ENCODE measurements at places on chromosomes 4 and X.

GRCh38 chr4:181078196-181078595 is 1165.0 kb upstream of the TENM3 start:
- DNase-seq = no peak

GRCh38 chrX:12984603-12985319 is 9.9 kb downstream of the TMSB4X start:
- peak; percentile 83 for DNase-seq

DNA sequence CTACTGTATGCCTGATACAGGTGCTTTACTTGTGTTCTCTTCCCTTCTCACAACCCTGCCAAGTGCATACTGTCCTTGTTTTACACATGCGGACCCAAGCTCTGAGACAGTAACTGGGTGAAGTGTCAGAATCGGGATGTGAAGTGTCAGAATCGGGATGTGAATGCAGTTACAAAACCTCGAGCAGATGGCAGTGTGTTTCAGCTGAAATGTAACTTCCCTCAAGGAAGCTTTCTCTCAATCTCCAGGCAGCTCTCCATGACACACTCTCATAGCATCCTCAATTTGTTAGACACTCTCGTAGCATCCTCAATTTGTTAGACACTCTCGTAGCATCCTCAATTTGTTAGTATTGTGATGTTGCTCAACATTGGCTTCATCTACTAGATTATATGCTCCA is 1.1 kb upstream of the HPSE start:
- DNase-seq = no peak

DNA sequence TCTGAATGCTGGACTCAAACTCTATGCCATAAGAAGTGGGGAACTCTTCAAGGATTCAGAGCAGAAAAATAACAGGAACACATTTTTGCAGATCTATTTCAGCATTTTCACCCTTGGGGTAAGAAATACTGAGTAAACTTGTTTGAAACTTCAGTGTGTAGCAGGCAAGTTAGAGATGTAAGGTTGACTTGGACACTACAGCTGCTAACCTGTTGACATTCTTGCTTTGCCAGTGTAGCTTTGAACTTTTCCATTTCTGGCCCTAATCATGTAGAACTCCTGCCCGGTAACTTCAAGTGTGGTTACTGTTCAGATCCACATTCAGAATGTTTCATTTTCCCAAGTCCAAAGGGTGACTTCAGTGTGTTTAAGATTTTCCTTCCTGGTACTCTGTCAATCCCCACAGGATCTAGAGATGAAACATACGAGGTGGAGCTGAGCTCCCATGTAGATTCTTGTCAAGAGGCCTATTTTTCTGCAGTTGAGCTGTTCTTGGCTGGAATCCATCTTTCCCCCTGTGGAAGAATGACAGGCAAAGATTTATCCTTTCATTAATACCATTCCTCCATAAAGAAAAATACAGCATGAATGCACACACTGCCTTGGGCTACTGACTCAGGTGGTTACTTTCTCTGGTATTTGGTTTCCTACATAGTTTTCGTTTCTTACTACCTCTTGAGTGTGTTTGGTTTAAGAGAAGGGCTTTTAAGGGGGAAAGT is 34.1 kb downstream of the FHDC1 start:
- peak; percentile 94 for DNase-seq

- DNase-seq = no peak
Observed at GRCh38 chr4:37685823-37686372, 278 bp downstream of the RELL1 start.

DNA sequence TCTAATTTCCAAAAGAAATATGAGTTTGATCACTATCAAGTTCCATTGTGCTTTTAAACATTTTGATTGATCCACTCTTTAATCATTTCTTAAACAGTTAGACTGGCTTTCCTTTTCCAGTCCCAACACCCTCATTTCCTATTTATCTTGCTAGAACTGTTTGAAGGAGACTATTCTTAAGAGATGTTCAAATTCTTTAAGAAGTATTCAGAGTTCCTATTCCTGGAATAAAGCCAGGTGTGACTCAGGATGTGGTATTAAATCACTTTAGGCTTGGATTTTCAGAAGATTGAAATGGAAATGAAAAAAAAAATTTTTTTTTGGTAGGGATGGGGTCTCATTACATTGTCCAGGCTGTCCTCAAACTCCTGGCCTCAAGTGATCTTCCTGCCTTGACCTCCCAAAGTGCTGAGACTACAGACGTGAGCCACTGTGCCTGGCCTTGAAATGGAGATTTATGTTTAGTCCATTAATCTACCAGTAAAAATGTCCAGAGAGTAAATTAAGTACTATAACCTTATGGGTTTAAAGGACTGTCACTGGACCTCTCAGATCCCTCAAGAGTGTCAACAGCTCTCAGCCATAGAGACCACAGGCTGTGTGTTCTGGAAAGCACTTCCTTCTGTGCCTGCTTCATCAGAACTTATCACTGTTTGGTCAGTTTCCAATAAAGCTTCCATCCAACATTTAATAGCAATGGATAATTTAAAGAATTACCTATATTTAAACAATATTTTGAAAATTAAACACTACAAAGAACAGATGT is 90.7 kb downstream of the CDS1 start:
- DNase-seq = peak; percentile 88

DNA sequence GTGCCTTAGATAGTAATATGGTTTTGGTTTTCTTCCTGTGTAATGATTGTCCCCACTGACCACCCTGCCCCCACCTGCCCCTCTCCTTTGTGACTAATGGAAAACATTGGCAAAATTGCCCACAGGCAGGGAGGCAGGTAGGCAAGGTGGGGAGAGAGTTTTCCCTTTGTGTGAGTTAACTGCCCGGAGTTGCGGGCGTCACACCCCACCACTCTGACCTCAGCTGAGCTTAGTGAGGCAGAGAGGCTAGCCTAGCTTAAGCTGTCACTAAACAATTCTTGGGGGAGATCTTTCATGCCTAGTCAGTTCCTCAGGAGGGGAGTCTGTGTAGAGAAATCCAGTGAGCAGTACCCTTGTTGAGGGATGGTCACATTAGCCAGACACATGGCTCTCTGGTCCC is 245.3 kb downstream of the BCOR start:
- DNase-seq = no peak

DNA sequence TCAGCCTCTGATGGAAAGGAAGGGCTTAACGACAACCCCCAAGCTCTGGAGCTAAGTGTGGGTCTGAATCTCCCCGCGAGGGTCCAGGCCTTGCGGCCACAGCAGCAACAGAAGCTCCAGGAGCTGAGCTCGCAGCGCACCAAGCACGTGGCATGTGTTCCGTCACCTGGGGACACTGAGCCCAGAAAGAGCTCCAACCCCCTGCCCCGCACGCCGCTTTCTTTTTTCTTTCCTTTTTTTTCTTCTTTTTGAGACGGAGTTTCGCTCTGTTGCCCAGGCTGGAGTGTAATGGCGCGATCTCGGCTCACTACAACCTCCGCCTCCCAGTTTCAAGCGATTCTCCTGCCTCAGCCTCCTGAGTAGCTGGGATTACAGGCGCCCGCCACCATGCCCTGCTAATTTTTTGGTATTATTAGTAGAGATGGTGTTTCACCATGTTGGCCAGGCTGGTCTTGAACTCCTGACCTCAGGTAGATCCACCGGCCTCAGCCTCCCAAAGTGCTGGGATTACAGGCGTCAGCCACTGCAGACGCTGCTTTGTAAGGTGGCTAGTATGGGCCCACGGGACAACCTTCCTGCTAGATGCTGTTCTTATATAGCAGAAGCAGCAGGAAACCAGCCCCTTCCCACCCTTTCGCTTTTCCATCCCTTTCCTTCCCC is 685 bp upstream of the TNIP2 start:
- DNase-seq = no peak

DNA sequence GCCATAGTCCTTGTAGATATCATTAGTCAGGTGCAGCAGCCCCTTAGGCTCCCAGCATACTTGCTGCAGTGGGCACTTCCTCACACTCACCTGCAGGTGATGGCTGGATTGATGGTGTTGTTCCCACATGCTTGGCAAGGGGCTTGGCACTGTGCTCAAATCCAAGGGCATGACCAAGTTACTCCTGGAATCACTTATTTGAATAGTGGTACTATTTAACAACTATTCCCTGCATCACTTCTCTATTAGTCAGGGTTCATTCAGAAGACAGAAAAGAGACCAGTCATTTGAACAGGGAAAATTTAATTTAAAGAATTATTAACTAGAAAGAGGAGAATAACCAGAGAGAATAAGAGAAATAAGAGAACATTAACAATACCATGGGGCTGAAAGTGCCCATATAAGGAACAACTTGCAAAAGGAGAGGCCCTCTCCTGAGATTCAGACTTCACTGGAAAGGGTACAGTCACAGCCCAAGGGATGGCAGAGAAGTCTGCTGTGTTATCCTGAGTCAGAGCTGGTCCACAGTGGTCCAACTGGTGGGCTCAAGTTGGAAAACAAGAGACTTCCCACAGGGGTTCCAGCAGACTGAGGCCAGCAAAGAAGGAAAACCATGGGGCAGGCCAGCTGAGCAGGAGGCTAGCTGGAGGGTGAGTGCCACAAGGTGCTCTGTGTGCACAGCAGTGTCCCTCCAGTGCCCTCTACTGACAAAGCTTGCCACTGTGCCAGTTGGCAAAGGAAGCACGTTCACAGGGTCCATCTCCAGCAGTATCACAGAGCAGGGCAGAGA is 9.8 kb downstream of the SPP1 start:
- DNase-seq = peak; percentile 52

GRCh38 chr4:95129821-95130311 is 372.1 kb downstream of the BMPR1B start:
- peak; percentile 100 for DNase-seq

DNA sequence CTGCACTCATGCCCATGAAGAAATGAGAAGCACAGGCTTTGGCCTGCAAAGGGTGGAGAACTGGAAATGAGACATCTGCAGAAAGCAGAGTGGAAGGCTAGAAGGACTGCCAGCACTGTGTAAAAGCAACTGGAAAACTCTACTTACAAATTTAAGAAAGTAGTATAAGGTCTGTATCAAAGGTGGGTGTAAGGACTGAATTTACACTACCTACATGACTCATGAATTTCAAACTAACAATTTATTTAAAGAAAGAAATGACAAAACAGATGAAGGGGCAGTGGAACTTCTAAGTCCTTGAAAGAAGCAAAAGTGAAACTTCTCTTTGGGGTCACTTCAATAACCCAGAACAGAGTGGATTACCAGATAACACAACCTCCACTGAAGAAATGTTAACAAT is 71.2 kb downstream of the SLC10A7 start:
- no peak for DNase-seq

DNA sequence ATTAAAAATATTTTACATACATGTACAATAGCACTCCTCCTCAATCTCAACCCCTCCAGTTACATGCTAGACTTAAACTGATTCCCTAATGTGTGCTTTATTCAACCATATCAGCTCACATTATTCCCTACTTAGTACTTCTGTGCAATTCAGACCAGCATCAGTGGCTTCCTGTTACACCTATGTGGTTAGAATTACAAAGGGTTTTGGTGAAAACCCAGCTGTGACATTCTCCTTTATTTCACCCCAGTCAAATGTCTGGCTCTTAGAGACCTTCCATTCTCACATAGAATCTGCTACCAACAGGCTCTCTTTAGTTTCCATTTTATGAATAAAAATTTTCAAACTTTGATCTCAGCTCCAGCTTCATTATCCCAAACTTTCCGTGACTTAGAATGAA is 85.2 kb upstream of the SLC7A11 start:
- no peak for DNase-seq

GRCh38 chr4:40940756-40941155 is 191.0 kb downstream of the NSUN7 start:
- no peak for DNase-seq

GRCh38 chr4:109156356-109156755 is 146.1 kb downstream of the COL25A1 start:
- DNase-seq = no peak

DNA sequence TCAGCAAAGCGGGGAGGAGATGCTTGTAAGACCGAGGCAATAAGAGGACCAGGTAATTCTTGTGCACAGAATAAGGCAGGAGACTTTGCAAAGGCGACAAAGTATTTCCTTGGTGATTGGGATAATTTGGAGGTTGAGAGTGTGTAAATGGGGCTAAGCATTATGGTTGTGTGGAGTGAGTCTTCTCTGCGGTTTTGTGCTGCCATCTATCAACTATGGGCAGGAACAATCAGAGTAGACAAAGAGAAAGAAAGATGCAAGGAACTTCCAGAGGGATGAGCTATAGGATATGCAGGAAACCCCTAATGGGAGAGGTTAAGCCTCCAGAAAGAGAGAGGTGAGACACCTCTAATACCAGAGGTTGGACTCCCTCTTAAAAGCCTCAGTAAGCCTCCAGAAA is 339.8 kb downstream of the PAPSS1 start:
- DNase-seq = no peak

GRCh38 chr4:80026100-80026499 is 46.9 kb downstream of the ANTXR2 start:
- DNase-seq = peak; percentile 17

- DNase-seq = no peak
Observed at GRCh38 chrX:101484135-101484534, 1.1 kb upstream of the ARMCX4 start.

- no peak for DNase-seq
Observed at GRCh38 chrX:97308171-97308570, 424.5 kb downstream of the RPA4 start.

DNA sequence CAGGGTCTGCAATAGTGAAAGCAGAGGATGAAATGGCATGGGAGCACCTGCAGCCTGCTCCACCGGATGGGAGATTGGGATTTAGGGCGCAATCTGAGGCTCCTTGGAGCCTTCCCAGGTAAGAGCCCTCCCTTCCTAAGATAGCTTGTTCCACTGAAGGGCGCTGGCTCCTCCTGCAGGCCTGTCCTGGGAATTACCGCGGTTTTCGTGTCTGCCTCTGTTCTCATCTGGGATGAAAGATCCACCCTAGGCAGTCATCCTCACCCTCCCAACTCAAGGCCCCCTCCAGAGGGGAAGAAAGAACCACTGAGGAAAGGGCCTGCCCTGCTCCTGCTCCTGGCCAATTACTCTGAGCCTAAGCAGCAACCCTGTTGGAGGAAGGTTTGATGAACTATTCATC is 547.5 kb downstream of the SMARCA1 start:
- DNase-seq = peak; percentile 2

DNA sequence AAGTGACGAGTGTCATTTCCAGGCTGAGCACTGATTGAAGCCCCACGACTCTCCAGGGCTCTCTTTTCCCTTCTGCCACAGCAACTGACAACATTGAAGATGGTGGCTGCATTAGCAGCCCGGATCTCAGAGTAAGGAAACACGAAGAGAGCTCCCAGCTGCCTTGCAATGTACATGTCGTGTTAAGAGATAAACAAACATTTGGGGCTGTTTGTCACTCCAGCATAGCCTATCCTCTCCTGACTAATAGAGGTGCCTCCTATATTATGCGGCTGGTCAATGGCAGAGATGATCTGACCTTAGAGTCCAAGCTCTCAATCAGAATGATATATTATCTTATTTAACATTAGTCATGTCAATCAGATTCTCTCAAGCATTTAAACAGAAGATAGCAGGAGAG is 38.6 kb downstream of the ATXN3L start:
- DNase-seq = no peak
